ENCODE measurements at places on chromosomes 1 and 21. TPM values are rescaled to one million over a fixed set of nuclear protein-coding genes. Genes with fewer than 3 reads are reported as not detected.
A peak's percentile ranks its signal among the peaks of the same experiment; 100 is the strongest.

DNA sequence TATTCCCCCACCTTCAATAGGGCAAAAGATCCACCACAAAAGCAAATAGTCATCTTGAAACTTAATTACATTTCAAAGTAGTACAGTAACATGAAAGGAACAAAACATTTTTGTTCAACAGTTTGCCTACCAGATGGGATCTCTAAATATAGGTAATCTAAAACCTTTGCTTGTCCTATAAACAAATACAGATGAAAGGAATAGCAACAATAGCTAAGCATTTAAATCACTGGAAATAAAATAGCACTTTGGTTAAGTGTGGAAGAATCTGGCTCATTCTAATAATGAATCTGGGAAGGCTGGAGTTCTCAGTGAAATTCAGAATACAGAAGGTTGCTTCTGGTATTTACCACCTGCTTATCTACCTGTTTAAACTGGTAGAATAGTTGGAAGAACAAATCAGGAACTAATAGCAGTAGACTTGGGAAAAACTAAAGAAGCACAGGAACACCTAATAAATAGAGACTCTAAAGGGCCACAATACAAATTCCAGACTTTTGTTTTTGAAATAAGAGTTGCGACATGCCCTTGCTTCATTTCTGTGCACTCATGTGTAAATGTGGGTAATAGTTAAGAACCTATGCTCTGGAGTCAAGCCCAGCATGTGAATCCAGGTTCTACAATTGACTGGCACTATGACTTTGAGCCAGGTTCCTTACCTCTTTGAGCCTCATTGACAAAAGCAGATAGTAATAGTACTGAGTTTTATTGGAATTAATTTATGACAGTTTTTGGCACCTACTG, 2.3 kb upstream of the LYPLAL1 start:
- no peaks in the 10 kb centered on the region for H3K36me3 ChIP-seq
- no peak overlapping the region for H3K4me3 ChIP-seq
- no peaks in the 10 kb centered on the region for H3K27me3 ChIP-seq
- no peak overlapping the region for H3K27ac ChIP-seq

DNA sequence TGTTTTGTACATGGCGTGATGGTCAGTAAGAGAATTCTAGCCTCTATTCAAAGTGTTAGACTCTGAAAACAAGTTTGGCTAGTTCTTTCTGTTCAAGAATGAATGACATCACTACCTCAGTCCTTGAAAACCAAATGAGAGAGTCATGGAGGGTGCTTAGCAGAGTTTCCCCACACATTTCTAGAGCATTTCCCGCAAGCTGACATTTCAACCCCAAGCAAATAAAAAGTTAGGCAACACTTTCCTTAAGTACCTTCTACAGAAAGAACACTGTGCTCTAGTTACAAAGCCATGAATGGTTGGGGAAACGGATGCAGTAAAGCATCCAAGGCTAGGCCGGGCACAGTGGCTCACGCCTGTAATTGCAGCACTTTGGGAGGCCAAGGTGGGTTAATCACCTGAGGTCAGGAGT, 47.9 kb upstream of the SLC44A3 start:
- no peaks in the 10 kb centered on the region for H3K27me3 ChIP-seq
- no peak for DNase-seq
- H3K4me3 ChIP-seq: no peak overlapping the region
- H3K36me3 ChIP-seq: no peaks in the 10 kb centered on the region

- H3K36me3 ChIP-seq: no peaks in the 10 kb centered on the region
- H3K4me1 ChIP-seq: peaks cover 40% of the 10 kb centered on the region
- H3K27me3 ChIP-seq: no peaks in the 10 kb centered on the region
- peak; percentile 81 for DNase-seq
- H3K27ac ChIP-seq: peak overlapping the region; percentile 65
These were observed 277.3 kb upstream of the FMN2 start for GRCh38 chr1:239814306-239814881.

- no peak overlapping the region for H3K27ac ChIP-seq
- H3K4me3 ChIP-seq: no peak overlapping the region
- peaks cover 15% of the 10 kb centered on the region for H3K4me1 ChIP-seq
- DNase-seq: no peak
- no peaks in the 10 kb centered on the region for H3K36me3 ChIP-seq
These were observed 34.8 kb downstream of the VWA5B1 start for GRCh38 chr1:20325407-20325843.

DNA sequence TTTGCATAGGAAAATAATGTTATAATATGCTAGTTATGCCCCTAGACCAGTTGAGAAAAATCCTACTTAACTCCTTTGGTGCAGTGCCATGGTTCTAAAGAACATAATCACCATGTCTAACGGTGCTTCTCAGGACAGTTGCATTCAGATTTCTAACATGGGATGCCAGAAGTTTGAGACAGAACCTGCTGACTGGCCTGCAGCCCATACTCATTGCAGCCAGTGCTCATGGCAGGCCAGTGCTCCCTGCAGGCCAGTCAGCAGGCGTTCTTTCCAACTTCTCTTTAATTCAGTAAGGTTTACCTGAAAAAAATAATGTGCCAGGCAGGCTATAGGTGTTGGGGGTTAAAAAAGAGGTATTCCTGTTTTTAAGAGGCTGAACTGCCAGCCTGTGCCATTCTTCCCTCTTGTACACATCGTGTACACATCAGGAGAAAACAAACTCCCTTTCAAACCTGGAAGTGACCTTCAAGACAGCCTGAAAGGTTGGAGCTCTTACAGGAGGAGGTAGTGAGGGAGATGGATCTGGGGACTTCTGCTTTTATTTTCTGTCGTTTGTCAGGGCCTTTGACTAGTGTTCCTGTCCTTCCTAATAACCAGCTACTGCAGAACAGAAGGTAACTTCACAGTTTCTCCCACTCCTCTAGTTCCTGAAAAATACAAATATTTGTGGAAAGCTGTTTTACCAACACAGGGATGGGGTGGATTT, 146.0 kb upstream of the MAGI3 start:
- H3K27ac ChIP-seq: no peak overlapping the region
- H3K4me1 ChIP-seq: no peaks in the 10 kb centered on the region
- no peaks in the 10 kb centered on the region for H3K36me3 ChIP-seq
- H3K4me3 ChIP-seq: no peak overlapping the region

DNA sequence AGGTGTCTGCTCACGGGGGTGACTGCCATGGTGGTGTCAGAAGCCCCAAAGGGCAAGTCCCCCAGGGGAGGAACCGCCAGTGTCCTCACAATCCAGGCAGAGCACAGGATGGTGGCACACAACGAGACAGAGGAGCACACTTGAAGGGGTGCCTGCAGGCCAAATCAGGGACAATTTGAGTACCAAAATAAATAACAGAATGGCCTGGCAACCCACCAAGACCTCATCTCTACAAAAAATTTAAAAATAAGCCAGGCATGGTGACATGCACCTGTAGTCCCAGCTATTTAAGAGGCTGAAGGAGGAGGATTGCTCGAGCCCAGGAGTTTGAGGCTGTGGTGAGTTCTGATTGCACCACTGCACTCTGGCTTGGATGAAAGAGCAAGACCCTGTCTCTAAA, 38.2 kb downstream of the TIAM1 start:
- no peak overlapping the region for H3K4me3 ChIP-seq
- no peak for DNase-seq
- H3K27me3 ChIP-seq: no peaks in the 10 kb centered on the region
- no peaks in the 10 kb centered on the region for H3K36me3 ChIP-seq

GRCh38 chr1:107804134-107804533, 160.8 kb downstream of the VAV3 start:
- H3K27ac ChIP-seq: no peak overlapping the region
- H3K4me1 ChIP-seq: no peaks in the 10 kb centered on the region
- no peak for DNase-seq
- H3K4me3 ChIP-seq: no peak overlapping the region
- no peaks in the 10 kb centered on the region for H3K36me3 ChIP-seq
- H3K27me3 ChIP-seq: no peaks in the 10 kb centered on the region

DNA sequence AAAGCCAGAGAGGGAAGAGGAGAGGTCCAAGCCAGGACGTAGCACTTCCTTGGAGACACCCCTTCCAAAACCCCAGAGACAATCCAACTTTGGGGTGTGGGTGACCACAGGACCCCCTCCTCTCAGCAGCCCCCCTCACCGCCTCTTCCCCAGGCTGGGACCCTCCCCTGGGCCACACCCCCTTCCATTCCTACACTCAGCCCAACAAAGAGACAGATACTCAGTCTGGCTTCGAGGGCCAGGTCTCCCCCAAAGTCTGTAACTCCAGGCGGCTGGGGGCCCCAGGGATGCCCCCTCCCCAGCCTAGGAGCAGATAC, 1.4 kb downstream of the MEX3A start:
- no peak for DNase-seq
- no peaks in the 10 kb centered on the region for H3K27me3 ChIP-seq
- H3K36me3 ChIP-seq: peaks cover 8% of the 10 kb centered on the region
- H3K4me1 ChIP-seq: peaks cover 4% of the 10 kb centered on the region
- H3K4me3 ChIP-seq: peak overlapping the region; percentile 99
- H3K27ac ChIP-seq: peak overlapping the region; percentile 50

GRCh38 chr1:64839732-64840405, 95.0 kb downstream of the RAVER2 start:
- no peaks in the 10 kb centered on the region for H3K4me1 ChIP-seq
- no peak overlapping the region for H3K4me3 ChIP-seq
- H3K36me3 ChIP-seq: peaks cover 9% of the 10 kb centered on the region
- no peak overlapping the region for H3K27ac ChIP-seq

- H3K27ac ChIP-seq: peak overlapping the region; percentile 19
- no peak overlapping the region for H3K4me3 ChIP-seq
- no peaks in the 10 kb centered on the region for H3K27me3 ChIP-seq
- peak; percentile 63 for DNase-seq
- H3K36me3 ChIP-seq: no peaks in the 10 kb centered on the region
These were observed 12.4 kb downstream of the CDA start for GRCh38 chr1:20601129-20601825.

DNA sequence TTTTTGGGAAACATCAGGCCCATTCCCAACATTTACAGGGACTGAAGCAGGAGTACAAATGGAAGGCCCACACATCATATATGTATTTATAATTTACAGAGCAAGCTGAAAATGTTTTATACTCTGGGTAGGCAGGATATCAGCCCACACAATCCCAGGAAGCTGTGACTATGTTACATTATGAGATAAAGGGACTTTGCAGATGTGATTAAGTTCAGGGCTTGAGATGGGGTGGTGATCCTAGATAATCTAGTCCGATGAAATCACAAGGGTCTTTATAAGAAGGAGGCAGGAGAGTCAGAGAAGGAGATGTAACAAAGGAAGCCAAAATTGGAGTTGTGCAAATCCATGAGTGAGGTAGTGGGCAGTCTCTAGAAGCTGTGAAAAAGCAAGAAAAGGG, 160.5 kb downstream of the PDE4B start:
- no peak overlapping the region for H3K27ac ChIP-seq
- no peak overlapping the region for H3K4me3 ChIP-seq
- H3K27me3 ChIP-seq: no peaks in the 10 kb centered on the region

DNA sequence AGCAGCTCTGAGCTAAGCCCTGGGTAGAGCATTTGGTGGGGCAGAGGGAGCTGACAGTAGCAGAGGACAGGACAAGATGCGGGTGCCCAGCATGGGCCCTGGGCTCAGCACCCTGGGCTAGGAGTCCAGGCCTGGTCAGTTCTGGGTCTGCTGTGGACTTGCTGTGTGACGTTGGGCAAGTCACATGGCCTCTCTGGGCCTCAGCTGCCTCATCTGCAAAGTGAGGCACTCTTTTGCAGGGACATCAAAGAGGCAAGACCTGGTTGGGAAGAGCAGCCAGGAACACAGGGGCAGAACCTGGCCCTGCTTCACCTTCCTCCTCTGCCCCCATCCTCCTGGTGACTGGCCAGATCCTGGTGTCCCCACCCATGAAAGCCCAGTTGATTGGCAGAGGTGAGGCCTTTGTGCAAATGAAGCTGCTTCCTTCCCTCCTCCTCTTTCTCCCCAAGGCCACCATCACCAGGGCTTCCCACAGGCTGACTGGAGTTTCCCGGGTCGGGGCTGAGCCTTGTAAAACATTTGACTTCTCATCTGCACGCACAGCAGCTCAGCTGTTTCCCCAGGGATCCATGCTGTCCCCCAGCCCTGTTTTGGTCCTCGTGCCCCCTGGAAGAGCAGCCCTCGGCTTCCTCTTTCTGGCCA, 350.5 kb downstream of the MATN1 start:
- H3K27ac ChIP-seq: no peak overlapping the region
- DNase-seq: peak; percentile 31

GRCh38 chr1:229507502-229507901, 639 bp downstream of the NUP133 start:
- peak overlapping the region; percentile 98 for H3K4me3 ChIP-seq
- no peak for DNase-seq
- peaks cover 4% of the 10 kb centered on the region for H3K36me3 ChIP-seq
- H3K27ac ChIP-seq: peak overlapping the region; percentile 77
- H3K4me1 ChIP-seq: peaks cover 8% of the 10 kb centered on the region
- no peaks in the 10 kb centered on the region for H3K27me3 ChIP-seq

DNA sequence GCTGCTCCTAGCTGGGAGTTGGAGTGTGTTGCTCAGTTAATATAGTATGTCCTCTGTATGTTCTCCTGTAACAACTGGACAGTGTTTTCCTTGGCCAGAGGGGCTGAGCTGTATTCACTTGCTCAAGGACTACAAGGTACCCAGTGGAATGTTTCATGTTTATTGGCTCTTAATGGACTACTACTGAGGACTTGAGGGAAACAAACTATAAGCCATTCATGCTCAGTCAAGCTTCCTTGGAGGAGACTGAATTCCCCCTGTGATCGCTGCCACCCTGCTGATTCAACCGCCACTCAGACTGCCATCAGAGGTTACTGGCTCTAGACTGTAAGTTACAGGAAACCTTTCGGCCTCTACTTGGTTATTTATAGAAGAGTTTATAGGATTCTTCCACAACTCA, 166.6 kb downstream of the ZC3H11B start:
- no peaks in the 10 kb centered on the region for H3K4me1 ChIP-seq
- no peaks in the 10 kb centered on the region for H3K36me3 ChIP-seq
- H3K27ac ChIP-seq: no peak overlapping the region
- DNase-seq: no peak
- H3K4me3 ChIP-seq: no peak overlapping the region

DNA sequence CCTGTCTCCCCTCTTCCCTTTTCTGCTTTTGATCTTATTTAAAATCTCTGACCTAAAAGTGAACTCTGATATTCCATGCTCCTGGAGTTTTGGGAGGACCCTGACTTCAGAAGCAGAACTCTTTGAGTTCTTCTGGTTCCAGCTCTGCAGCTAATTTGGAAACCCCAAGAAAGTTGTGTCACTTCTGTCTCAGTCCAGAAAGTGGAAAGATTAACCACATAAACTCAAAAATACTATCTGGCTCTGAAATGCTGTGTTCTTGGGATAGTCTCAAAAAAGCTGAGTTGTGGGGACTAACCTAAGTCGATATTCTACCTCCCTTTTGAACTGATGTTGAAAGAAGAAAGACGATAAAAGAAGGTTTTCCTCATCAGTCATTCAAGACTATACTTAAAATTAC, 59.8 kb downstream of the ITPKB start:
- H3K27ac ChIP-seq: peak overlapping the region; percentile 85
- H3K36me3 ChIP-seq: no peaks in the 10 kb centered on the region
- DNase-seq: no peak
- peaks cover 53% of the 10 kb centered on the region for H3K4me1 ChIP-seq
- no peak overlapping the region for H3K4me3 ChIP-seq

The GPA33 gene
- total RNA-seq: 0.23 TPM

The TMEM125 gene
- total RNA-seq: not detected

The SERPINC1 gene
- 0.22 TPM for total RNA-seq

The FCMR gene
- total RNA-seq: not detected

The CYP4Z1 gene
- not detected for total RNA-seq

Data from SJCRH30 (cell line).